ENCODE measurements at places on chromosomes 3 and 15.

DNA sequence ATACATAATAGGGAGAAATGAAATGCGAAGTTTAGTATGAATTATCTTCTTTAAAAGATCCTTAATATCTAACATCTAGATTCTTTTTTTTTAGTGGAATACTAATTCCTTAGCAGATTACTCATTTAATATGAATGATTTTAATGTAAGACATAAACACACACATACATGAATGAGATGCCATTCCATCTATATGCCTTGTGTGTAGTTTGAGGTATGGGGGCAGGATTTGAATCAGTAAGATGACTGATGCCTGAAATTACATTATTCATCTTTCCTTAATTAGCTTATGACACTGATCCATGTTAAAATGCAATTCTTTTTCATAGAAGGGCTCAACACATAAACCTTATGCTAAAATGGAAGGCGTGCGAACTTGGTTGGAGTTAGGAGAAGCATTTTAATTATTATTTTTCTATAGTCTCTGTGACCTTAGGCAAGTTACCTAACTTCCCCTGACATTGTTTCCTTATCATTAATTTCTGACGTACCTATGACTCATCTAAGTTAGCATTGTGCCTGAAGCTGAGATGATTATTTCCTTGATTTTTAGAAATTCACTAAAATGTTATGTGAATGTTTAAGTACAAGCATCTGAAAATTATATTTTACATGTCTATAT, 10.8 kb upstream of the BNIP2 start:
- DNase-seq: no peak

DNA sequence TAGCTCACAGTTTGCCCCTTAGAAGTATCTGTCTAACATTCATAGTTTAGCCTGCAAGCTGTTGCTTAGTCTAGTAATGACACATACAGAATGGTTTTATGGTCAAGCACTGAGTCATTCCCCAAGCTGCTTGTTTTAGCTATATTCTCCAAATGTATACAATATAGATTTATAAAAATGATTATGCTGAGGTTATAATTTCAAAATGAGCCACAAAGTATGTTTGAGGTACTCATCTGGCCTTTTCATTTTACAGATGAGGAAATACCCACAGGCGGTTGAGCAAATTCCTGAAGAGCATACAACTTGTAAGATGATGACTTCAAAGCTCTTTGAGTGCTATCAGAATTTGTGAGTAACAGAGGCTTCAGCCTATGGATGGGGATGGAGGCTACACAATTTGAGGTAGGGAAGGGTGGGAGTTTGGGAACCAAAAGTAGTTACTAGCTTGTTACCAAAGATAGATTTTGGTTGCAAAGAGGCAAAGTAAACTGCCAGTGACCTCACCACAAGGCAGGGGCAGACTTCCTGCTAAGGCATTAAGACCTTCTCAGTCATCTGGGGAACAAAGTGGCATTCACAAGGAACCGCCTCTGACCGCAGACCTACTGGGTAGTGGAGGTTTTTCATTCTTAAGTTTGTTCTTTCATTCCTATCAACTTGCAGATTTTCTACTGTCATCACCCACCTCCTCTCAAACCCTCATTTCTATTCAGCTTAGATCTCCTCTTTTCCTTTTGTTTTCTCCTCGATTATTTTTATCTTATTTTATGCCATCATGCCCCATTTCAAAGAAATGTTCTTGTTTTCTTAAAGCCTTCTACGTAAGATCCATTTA, 257.2 kb upstream of the NECTIN3 start:
- DNase-seq: no peak

- DNase-seq: no peak
Observed at GRCh38 chr3:64190517-64191515, 34.5 kb downstream of the PRICKLE2 start.

- no peak for DNase-seq
Observed at GRCh38 chr3:127998596-127998995, 53.6 kb upstream of the SEC61A1 start.

DNA sequence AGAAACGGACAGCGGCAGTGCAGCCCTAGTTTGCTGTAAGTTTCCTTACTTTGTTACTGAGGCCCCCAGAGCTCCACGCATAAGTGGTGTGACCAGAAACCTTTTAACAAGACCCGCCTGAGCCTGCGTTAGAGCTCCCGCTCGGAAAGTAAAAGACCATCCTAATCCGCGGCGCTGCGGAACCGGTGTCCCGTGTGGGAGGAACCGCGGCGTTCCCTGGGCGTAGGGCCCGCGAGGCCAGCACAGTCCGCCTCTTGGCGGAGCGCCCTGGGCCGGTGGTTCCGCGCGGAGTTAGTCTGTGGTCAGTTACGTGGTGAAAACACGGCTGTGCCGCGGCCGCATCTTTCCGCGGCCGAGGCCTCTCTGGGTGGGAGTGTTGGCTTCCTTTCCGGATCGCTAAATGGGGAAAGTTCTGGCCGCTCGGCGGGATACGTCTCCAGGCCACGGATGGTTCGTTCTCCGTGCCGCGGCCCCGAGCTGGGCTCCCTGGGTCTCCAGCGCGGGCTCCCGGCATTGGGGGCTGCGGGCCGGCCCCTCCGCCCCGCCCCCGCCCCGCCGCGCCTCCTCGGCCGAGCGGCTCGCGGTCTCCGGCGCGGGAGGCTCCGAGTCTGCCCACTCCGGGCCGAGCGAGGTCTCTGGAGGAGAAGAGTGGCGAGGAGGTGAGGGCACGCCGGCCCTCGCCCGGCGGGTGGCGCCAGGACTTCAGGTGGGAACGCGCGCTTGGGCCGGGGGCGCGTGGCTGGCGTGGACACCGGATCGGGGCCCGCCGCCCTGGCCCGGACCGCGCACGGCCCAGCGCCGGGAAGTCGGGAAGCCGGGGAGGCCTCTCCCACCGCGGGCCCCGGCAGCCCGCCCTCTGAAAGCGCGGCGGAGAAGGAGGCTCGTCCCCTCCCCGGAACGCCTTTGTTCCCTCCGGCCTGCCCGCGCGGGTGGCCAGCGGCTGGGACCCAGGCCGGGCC, 754 bp downstream of the B3GNT5 start:
- peak; percentile 9 for DNase-seq

DNA sequence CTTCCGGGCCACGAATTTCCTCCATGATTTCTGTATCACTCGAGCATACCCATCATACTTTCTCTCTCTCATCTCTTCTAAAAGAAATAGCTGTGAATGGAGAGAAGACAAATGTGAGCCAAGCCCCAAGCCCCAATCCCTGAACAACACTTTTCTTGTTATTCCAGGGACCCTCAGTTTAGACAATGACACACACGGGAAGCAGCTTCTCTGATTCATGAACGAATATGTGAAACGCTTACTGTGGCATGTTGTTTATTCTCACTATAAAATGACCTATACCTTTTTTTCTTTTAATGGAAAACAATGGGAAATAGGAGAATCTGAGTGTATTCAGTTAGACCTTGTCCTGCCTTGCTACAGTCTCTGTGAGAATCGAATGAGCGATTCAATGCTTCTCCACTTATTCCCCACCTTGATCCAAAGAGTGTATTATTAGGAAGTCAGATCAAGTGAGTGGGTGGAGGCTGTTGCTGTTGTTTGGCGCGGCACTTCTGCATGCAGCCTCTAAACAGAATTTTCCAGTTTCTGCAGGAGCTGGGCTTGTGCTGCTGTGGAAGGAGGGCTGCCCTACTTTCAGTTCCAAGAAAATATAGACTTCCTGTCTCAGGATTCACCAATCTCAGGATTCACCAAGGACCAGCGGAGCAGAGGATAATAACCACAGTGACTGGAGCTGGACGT, 32.4 kb upstream of the LDHAL6B start:
- no peak for DNase-seq

Data from activated T-helper 9 cell treated with anti-CD3 and anti-CD28 coated beads, Interleukin-2, amount 50 U/mL, for 16 hours (primary cell).